ENCODE measurements at places on chromosomes 13 and 19.

DNA sequence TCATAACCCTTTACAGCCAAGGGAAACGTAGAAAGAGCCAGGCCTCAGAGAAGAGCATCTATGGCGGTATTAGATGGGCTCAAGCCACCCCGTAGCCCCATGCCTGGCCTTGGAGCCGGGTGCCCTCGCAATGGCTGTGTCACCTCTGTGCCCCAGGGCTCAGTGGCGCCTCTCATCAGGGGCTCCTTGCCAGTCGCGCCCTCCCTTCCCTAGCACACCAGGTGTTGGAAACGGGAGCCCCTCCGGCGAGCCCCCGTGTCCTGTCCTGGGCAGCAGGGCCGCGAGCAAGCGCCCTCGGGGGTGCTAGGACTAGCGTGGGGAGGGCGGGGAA is 453 bp downstream of the ZNF256 start:
- no peak for DNase-seq

DNA sequence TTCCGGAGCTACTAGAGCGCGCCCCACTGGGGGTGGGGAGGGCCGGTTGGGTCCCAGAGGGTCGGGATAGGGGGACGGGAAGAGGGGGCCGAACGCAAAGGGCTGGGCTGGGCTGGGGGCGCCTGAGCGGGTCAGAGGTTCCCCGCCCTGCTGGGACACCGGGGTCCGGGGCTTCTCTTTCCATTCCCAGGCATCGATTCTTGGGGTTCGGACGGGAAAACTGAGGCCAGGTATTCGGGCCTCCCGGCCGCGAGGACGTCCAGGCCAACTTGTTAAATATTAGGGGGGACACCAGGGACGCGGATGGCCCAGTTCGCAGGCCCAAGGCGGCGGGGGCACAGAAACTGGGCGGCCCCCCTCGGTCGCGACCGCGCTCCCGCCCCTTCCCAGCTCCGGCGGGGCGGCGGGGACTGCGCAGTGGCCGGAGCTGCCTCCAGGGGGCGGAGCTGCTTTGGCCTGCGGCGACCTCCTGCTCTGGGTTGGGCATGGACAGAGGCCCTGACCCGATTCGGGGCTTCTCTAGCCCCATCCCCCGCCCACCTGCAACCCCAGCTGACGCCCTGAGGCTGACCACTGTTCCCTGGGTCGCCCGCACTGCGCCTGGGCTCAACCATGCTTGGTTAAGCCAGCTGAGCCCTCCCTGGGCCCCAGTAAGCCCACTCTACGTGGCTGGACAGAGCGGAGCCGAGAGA is 1.2 kb upstream of the KLF16 start:
- DNase-seq = peak; percentile 42

DNA sequence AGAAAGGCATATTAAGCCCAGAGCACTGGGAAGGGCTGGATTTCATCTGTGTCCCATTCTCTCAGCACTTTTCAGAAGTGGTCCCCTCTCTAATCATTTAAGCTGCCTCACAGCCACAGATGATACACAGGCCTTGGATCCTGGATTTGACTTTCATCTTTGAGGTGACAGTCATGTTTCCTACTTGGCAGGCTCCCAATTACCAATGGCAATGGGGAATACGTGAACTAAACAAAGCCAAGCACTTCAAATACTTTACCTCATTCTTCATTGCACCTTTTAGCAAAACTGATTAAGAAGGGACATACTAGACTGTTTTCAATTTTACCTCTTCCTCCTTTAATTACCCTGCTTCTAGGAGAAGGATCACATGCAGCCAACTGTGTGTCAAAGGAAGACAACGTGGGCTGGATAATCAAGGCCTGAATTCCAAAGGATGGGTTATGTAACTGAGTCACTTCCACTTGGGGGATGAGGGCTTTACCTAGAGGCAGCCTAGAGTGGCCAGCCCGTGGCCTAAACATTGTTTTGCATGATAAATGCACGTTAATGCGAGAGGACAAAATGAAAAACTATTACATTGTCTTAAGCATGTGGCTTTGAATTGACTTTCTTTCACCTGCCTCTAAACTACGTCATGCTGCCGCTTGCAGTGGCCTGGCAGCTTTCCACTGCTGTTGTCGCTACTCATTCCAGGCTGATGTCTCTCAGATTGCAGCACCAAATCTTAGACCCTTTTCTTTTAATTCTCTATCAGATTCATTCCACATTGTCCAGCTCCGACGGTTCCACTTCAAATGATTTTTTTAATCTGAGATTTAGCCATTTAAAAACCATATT is 95.0 kb downstream of the KCTD12 start:
- DNase-seq = peak; percentile 30

GRCh38 chr13:59734393-59734792 is 429.3 kb downstream of the DIAPH3 start:
- peak; percentile 7 for DNase-seq

DNA sequence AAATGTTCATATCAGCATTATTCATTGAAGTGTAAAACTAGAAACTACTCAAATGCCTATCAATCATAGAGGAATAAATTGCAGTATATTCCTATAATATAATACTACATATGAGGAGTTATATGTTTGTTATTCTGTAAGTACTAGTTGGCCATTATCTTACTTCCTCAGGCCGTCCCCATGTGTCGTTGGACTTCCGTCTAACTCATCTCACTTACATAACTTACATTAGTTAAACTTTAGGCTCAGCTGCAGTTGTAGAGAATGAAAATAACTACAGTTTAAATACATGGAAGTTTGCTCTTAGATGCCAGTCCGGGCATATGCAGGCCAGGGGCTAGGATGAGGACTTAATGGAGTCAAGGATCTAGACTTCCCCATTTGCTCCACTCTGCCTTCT is 8.6 kb upstream of the EPSTI1 start:
- DNase-seq = no peak

DNA sequence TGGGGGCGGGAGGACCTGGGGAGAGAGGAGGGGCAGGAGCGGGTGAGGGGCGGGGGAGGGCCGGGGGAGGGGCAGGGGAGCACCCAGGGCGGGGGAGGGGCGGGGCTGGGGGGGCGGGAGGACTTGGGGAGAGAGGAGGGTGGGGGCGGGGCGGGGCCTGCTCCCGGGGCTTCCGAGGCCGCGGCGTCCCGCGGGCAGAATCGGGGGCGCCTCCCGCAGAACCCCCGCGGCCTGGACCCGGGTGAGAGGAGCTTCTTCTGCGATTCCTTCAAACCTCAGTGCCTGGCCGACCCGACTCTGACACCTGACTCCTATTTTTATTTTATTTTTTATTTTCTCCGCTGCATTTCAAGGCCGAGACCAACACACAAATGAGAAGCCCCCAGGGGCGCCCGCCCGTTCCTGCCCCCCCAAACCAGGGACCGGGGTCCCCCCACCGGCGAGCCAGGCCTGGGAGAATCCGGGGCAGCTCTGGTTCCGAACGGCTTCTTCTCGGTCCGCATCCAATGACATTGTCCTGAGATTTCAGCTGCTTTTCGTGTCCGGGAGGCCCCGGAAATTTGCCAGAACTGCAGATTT is 470 bp upstream of the GRTP1 start:
- peak; percentile 44 for DNase-seq

- DNase-seq = peak; percentile 86
Observed at GRCh38 chr13:97136418-97136817, 85.7 kb upstream of the MBNL2 start.

- no peak for DNase-seq
Observed at GRCh38 chr13:33624253-33624652, 193.7 kb upstream of the RFC3 start.

DNA sequence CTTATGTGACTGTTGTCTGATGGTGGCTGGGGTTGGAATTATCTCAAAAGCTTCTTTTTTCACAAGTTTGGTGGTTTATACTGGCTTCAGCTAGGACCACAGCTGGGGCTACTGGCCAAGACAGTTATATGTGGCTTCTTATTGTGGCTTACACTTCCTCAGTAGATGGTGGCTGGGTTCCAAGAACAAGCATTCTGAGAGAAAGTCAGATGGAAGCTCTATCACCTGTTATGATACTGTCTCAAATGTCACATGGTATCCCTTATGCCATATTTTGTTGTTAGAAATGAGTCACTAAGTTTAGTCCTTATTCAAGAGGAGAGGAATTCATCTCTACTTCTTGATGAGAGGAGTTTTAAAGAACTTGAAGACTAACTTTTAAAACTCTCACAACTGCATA is 41.6 kb downstream of the NDFIP2 start:
- DNase-seq = peak; percentile 6

DNA sequence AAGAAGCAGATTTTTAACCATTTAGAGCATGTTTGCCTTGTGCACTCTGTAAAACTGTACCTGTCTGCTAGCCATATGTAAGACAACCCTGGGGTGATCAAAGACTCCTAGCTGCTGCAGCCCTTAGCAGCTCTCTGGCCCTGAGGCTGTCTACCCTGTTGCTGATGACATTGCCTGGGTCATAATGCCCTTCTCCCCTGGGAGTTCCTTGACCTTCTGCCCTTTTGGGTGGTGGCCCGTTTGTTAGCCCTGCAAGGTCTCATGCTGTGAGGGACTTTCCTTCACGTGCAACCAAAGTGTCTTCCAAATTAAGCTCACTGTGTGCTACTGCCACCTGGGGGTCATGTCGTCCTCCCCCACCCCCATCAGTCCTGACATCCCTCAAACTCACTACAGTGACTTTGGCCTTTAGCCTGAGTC is 7.4 kb downstream of the GPC6 start:
- DNase-seq = no peak

DNA sequence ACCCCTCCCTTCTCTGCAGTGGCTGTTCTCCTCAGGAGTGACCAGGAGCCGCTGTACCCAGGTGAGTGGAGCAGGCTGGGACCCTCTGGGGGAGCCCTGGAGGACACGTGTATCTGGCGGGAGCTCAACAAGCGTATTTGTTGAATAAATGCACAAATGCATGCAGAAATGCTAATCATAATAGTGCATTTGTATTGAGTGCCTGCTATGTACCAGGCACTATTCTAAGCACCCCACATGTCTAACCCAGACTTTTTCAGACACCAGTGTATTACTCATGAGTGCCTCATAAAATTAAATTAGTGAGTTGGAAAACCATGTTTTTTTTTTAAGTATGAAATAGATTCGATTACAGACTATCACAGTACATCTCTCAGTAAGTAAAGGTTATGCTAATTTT is 7.9 kb downstream of the HPN start:
- DNase-seq = peak; percentile 32

DNA sequence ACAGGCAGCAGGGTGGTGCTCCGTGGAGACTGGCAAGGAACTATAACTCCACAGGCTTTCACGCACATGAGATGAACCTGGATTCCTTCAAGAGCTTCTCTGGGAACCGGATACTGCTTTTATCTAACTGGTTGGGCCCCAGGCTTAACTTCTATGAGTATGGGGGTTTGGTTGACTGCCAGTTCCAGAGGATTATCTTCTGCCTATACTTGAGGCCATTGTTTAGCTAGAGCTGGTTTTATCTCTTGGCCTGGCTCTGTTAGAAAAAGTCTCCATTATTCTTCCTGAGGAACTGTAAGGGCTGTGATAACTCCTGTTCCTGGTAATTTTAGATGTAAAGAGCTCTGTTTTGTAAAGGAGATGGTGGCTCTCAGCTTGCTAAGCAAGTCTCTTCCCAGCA is 40.9 kb downstream of the ZNF846 start:
- no peak for DNase-seq
